ENCODE measurements at places on chromosomes 2 and 18.

- DNase-seq, result no peak
Observed at GRCh38 chr2:46116553-46116991, 180.6 kb upstream of the EPAS1 start.

DNA sequence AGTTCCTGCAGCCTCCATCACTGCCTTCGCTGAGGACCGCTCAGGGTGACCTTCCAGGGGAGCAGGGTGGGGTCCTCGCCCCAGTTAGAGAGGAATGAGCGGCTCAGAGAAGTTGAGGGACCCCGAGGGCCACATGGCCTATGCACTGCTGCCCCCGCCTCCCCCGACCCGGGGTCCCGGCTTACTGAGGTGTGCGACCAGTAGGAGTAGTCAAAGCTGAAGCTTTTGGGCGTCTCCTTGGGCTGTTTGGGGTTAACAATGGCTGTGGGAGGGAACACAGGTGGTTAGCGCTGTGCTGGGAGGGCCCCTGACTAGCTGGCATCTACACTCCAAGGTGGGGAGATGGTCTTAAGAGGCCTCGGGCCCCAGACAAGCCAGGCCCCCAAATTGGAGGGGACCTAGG lies 31.0 kb downstream of the KIF1A start:
- no peak for DNase-seq

GRCh38 chr18:79393181-79393634 lies 2.5 kb upstream of the NFATC1 start:
- no peak for DNase-seq

DNA sequence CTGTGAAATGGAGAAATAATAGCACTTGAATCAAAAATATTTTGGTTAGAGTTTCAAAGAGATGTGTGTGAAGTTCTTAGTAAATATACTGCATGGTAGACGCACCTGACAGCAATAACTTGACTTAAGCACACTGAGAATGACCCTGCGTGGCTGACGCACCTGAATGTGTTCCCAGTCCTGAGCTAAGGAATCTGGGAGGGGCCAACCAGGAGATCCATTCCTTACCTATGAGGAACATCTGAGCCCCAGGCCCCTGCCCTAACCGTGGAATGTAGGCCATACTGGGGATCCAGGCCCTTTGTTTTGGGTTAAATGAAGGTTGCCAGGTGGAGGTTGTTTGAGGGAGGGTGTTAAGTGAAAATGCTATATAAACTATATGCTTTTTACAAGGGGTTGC lies 284.4 kb downstream of the RBM43 start:
- DNase-seq, result no peak

DNA sequence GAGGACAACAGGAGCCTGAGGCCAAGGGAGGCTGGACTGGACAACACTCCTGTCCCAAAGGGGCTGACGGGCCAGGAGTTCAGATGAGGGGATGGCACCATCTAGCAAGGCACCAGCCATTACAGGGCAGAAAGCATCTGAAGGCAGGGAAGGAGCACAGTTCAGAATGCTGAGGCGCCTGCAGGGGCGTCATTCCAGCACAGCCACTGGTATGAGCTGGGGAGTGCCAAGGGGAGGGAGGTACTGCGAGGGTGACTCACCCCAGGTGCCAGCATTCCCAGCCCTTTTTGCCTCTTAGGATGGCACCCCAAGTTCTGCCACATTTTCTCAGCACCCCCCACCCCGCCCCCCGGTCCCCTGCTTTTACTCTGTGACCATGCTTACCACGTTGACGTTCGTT lies 129.8 kb upstream of the EPAS1 start:
- DNase-seq, result no peak

- no peak for DNase-seq
Observed at GRCh38 chr2:129462967-129463366, 516.5 kb upstream of the RAB6C start.

DNA sequence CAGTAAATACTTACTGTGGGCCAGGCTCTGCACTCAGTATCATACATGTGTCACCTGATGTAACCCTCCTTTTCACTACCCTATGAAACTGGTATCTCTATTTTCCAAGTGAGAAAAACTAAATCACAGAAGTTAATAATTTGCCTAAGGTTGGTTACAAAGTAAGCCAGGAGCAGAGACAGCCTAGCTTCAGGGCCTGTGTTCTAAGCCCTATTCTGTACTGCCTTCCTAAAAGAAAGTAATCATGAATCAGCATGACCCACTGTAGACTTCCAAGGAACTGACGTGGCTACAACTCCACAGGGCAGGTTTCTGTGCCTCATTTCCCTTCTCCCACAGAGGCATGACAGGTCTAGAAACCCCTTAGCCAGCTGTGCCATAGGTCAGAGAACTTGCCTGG lies 14.3 kb downstream of the ZNF142 start:
- no peak for DNase-seq

DNA sequence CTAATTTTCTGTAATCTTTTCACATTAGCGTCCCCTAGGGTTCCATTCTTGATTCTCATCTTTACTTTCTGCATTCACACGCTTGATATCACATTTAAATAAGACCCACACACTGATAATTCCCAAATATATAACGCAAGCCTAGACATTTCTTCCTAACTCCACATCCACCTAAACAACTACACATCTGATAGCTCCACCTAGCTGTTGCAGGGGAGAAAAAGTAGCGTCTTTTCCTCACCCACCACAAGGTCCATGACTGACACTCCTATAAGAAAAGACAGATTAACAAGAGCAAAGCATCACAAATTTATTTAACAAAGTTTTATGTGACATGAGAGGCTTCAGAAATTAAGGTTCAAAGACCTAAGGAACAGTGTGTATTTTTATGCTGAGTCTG lies 862.2 kb upstream of the DDX18 start:
- DNase-seq, result peak; percentile 42

- DNase-seq, result no peak
Observed at GRCh38 chr2:215775106-215775505, 238.2 kb downstream of the MREG start.

DNA sequence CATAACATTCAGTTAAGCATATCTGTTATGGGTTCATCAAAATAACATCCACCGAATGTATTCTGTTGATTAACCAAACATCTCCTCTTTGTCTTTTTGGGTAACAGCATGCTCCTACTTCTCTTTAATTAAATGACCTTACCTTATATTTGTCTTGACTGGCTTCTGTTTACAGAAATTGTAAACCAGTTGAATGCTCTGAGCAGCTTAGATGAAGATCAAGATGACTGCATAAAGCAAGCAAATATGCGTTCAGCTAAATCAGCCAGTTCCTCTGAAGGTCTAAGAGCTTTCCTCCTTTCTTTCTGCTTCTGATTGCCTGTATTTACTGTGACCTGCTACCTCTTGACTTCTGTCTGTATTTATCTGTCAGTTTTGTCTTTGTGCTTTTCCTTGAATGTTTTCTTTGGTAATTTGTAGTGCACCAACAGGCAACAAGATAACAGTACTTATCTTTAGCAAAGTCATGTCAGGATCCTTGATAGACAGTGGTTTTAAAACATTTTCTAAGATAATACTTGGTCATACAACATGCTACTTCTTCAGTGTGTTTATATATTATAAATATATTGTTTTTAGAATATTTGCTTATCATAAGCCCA lies 152.8 kb downstream of the EHBP1 start:
- DNase-seq, result no peak

DNA sequence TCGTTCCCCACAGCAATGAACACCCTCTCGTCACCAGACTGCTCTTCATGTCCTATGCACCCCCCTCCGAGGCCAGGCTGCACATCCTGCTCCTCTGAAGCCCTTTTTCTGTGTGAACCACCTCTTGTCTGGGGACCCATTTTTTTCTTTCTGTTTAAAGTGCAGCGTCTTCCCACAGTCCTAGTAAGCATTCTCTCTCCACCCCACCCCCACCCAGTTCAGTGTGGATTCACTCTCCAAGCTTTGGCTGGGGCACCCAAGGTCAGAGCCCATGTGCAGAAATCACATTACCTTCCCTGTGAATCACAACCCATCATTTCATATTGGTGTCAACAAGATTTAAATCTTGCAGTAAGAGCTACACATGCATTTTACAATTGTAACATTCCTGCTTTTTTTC lies 26.4 kb upstream of the PKDCC start:
- DNase-seq, result no peak

DNA sequence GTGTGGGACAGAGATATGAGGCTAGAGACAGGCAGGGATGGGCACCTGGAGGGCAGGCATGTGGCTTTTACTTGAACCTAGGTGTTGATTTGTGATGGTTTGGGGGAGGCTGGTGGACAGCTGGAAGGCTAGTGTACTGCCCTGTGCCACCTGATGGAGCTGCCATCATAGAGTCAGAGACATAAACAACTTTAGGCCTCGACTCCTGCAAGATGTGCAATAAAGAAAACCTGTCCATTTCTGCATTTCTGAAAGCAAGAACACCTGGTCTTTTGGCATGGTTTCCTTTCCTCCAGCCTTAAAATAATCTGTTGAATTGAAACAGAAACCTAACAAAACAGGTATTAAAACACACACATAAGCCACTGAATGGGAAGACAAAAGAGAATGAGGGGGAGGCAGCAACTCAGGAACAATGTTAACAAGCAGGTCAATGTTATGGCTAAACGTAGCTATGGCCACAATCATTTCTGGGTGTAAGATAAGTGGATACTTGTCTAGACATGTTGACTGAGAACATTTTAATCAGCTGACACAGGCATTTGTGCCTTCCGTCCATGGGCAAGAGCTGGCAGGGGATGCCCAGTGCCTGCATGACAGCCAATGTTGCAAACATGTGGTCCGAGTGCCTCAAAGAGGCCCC lies 87.8 kb downstream of the KCTD1 start:
- DNase-seq, result no peak

DNA sequence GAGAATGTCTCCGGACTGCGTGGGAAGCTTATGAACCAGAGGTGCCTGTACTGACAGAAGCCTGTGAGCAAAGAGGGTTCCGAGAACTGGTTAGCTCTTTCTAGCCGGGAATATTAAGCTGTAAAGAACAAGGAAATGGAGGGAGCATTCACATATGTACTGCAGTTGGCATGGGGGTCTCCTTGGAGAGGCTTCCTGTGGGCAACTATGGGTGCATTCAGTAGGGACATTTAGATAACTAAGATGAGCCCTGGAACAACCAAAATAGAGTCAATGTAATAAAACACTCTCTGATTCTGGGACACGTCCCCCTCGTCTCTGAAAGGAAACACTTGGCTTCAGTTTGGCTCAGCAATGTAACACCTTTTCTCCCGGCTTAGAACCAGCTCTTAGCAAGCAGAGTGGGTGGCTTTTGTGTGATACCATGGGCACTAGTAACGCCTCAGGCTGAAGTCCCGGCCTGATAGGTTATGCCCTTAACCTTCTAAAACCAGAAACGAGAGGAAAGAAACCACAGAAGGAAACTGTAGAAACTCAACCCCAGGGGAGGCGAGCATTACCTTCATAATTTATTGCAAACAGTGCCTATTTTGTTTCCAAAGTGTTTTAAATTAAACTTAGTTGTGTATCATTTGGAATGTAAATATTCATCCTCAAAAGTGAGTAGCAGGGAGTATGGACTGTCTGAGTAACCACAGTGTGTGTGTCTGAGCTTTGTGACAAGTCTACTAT lies 48.8 kb upstream of the LPIN2 start:
- no peak for DNase-seq

GRCh38 chr2:76211991-76212985 lies 501.6 kb upstream of the GCFC2 start:
- no peak for DNase-seq

GRCh38 chr2:103123516-103123915 lies 361.7 kb downstream of the TMEM182 start:
- DNase-seq, result no peak

- no peak for DNase-seq
Observed at GRCh38 chr2:52475590-52475989, 1292.0 kb upstream of the CHAC2 start.

DNA sequence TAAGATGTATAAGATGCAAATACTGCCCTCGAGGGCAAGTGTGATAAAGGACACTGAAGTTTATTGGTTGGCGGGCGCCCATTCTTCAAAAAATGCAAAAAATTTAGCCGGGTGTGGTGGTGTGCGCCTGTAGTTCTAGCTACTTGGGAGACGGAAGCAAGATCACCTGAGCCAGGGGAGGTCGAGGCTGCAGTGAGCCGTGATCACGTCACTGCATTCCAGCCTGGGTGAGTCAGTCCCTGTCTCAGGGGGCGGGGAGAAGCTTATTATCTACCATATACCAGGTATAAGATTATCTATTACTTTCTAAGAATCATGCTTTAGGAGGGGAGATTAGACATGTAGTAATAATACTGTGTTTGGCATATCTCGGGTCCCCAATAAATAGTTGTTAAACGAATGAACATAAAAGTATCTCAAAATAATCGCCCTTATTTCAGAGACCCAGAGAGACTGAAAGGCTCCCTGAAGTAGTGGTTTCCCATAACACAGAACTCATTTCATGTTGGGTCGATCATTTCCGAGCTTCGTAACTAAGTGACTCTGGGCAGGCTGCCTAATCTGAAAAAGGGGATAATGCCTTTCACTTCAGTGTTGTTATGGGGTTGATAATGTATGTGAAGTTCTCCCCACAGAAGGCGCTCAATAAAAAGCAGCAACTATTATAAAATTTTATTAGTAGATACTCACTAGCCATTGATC lies 1.2 kb upstream of the SELENOI start:
- DNase-seq, result peak; percentile 25

GRCh38 chr2:181977661-181978350 lies 7.8 kb upstream of the PPP1R1C start:
- DNase-seq, result no peak

- no peak for DNase-seq
Observed at GRCh38 chr2:157192445-157193423, 64.8 kb upstream of the GALNT5 start.

GRCh38 chr2:204195498-204195897 lies 258.9 kb downstream of the ICOS start:
- DNase-seq, result no peak

DNA sequence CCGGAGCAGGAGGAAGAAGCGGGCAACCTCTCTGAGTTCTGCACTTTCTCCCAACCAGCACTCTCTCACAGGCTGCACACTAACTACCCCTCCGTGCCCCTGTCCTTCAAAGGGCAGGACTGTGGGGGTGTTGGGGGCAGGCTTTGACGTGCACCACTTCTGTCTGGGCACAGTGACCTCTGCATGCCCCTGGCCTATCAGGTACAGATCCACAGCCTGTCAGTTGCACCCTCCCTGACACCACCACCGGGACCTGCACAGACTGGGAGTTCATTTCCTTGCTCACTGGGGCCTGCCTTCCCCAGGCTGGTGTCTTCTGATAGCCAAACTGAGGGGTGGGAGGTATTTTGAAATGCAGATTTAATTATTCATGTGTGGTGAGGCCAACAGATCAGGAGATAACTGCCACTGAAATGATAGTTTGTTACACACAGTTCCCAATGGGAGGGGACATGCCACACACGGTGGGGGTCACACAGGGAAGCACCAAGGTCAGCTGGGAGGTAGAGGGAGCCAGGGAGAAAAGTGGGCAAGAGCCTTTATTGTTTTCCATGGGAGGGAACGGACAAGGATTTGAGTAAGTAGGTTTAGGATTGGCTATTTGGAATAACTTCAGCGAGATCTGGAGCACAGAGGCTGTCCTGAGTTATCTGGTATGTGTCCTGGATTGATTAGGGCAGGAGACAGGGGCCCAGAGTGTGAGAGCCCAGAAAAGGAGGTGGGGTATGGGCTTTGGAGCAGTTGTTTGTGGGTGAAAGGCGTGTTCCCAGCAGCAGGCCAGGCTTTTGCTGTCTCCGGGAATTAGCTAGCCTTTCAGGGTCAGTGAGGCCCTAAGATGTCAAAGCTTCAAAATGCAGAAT lies 251.6 kb downstream of the AFF3 start:
- peak; percentile 19 for DNase-seq
